GM06990 (cell line): ENCODE measurements at places on chromosomes 2 and 18.

- no peak for DNase-seq
Observed at GRCh38 chr2:238127165-238128060, 11.1 kb upstream of the KLHL30 start.

DNA sequence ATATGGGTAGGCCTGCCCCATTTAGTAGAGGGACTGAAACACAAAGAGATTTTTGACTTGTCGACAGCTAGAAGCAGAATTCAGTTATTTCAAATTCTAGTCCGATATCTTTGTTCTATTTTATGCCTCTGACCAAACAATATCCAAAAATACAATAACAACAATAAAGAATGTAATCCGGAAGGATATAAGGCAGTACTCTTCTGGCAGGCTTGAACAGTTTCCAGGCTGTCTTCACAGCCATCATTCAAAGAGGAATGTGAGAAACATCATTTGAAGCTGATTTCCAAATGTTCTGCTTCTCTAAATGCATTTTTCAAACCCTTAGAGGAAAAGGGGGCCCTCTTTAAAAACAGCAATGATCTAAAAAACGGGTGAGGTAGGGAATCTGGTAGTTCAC lies 36.7 kb upstream of the SPTBN1 start:
- no peak for DNase-seq

GRCh38 chr2:203720915-203721672 lies 14.7 kb downstream of the CD28 start:
- DNase-seq = no peak

GRCh38 chr2:156447761-156448160 lies 11.6 kb downstream of the GPD2 start:
- DNase-seq = no peak

GRCh38 chr18:8416212-8417019 lies 192.8 kb upstream of the RAB12 start:
- DNase-seq = no peak

- no peak for DNase-seq
Observed at GRCh38 chr2:122236152-122236874, 480.9 kb downstream of the TSN start.

GRCh38 chr18:2572171-2572569 lies 813 bp downstream of the NDC80 start:
- DNase-seq = peak; percentile 13

DNA sequence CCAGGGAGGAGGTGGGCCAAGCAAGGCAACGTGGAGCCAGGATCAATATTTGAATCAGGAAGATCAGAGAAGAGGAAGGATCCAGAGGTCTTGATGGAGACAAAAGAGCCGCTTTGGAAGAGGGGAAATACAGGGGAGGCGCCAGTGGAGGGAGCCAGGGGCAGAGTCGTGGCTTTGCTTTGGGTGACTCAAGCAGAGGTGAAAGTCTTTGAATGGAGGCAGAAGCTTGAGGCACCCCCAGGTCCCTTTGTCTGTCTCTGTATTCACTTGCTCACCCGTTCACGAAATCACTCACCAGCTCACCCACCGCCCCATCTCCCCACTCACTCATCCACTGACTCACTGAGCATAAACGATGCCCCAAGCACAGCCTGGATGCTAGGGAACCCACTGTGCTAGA lies 134.1 kb downstream of the ACOXL start:
- DNase-seq = no peak

- DNase-seq = no peak
Observed at GRCh38 chr2:195672674-195673073, 15.6 kb downstream of the SLC39A10 start.

DNA sequence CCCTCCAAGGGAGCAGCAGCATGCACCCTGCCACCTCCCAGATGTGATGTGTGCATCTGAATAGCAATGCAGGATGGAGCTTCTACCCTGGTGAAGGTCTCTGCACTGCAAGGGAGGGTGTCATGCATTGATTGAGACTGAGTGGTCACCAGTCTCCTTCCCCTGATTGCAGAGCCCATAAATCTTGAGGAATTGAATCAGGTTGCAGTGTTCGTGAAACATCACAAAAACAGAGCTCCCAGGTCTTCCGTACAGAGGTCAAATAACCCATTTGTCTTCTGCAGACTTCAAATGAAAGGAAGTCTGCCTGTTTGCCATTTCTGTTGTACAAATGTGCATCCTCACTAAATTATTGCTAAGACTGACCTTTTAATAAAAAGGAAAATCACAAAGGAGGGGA lies 136.8 kb downstream of the WDSUB1 start:
- no peak for DNase-seq

- DNase-seq = no peak
Observed at GRCh38 chr2:208049441-208049840, 24.1 kb upstream of the PLEKHM3 start.

GRCh38 chr2:37211212-37211611 lies 14.9 kb downstream of the CEBPZOS start:
- DNase-seq = no peak

GRCh38 chr2:241314226-241315092 lies 1.0 kb downstream of the HDLBP start:
- no peak for DNase-seq
